Nephron progenitor cell (in vitro differentiated cells): ENCODE measurements at places on chromosomes 2 and 18.

GRCh38 chr2:30733876-30734520 is 73.2 kb downstream of the CAPN13 start:
- no peak for DNase-seq

- DNase-seq = no peak
Measured at GRCh38 chr2:8414946-8415879, 266.6 kb upstream of the ID2 start.

- no peak for DNase-seq
Measured at GRCh38 chr18:13378150-13378549, 159.6 kb downstream of the LDLRAD4 start.

- no peak for DNase-seq
Measured at GRCh38 chr18:75010278-75010677, 198.7 kb downstream of the PTGR3 start.

GRCh38 chr2:238409341-238410199 is 17.2 kb upstream of the ASB1 start:
- no peak for DNase-seq

GRCh38 chr2:20668871-20669475 is 2.0 kb downstream of the GDF7 start:
- DNase-seq = no peak

- DNase-seq = no peak
Measured at GRCh38 chr18:8501044-8501443, 108.2 kb upstream of the RAB12 start.

GRCh38 chr18:67961701-67962440 is 445.4 kb upstream of the DSEL start:
- DNase-seq = no peak

DNA sequence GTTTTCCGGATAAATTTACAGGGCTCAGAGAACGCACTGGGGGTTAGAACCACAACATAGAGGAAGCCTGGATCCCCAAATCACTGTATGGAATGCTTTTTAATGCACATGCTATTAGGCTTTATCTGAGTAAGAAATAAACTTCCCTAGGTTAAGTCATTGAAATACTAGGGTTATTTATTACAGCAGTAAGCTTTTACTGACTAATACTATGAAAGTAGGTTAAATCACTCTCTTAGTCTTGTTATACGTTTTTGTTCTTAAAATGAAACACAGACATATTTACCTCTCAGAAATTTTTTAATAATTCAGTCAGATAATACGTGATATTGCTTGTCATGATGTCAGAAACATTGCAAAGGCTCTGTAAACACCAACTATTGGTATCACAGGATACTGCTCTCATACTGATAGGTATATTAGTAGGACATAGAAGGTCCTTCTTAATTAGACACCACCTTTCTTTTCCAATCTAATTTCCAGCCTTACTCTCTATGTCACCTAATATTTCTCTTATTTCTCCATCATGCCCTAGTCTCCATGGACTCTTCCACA is 162.7 kb upstream of the NYAP2 start:
- no peak for DNase-seq

- DNase-seq = no peak
Measured at GRCh38 chr2:191190861-191191552, 40.2 kb upstream of the STAT4 start.

DNA sequence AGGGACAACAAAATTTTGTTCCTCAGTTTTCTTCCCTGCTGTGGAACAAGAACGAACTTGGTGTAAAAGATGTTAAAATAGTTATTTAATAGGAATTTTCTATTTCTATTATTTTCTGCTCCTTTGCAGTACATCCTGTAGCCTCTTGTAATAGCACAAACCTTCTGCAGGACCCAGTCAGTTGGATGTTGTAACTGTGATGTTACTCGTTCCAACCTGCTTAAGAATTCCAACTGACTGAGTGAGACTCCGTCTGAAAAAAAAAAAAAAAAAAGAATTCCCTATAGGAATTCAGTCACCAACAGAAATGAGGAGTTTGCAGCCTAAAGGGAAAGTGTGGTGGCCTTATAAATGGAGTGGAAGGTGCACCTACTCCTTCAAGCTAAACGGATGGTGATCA is 46.4 kb upstream of the CDH20 start:
- no peak for DNase-seq

DNA sequence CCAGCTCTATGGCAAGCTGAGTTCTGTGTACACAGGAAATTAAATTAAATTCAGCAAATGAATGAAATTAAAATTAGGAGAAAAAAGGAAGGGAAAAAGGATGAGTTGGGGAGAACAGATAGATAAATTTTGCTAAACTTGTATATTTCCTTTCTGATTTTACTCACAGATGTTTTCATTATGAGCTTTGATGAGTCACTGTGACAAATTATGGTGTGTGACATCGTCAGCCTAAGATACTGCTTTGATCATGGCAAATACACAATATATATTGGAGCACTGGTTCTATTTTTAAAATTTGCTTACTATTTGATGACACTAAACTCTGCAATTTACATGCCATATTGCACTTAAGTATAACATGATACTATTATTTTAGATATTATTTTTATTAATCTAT is 464.6 kb upstream of the SPHKAP start:
- no peak for DNase-seq

- no peak for DNase-seq
Measured at GRCh38 chr2:165911231-165911630, 42.3 kb downstream of the TTC21B start.

- DNase-seq = no peak
Measured at GRCh38 chr2:230874456-230874855, 9.7 kb downstream of the ITM2C start.

- no peak for DNase-seq
Measured at GRCh38 chr2:128726236-128726635, 407.6 kb upstream of the HS6ST1 start.

- DNase-seq = no peak
Measured at GRCh38 chr2:64025741-64026140, 6.5 kb upstream of the VPS54 start.

- no peak for DNase-seq
Measured at GRCh38 chr2:10412380-10412779, 35.7 kb downstream of the ODC1 start.

DNA sequence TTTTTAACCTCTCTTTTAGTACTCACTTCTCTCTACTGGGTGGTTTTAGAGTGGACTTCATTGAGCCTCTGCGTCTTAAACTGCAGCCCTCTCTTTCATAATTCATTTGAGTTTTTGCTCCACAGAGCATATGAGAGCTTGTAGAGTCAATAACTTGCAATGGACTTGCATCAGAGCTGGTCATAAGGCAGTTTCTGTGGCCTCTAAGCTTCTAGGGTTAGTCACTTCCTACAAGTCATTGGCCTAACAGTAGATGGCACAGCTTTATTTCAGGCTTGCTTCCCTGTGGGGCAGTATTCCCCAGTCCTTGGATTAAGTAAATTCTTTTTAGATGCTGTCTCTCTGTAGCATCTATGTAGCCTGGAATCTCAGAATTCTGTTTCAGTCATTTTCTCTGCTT is 1435.7 kb downstream of the LRP1B start:
- no peak for DNase-seq

- DNase-seq = no peak
Measured at GRCh38 chr18:12904012-12904516, 20.0 kb upstream of the PTPN2 start.

DNA sequence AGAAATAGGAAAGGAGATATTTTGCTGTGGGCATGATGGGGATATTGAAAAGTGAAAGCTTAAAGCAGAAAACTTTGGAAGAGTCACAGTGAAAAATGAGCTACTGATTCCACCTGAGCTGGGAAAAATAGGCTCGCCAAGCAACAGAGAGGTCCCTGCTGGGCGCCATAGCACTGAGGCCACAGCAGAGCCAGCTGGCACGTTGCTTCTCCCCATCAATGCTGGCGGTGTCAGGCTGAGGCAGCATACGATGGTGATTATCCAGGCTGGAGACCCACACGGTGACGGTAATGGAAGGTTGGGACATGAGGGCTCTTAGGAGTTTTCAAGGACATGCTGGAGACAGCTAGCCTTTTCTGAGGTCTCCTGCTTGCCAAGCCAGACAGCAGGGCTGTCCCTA is 25.8 kb upstream of the DTNB start:
- DNase-seq = no peak

DNA sequence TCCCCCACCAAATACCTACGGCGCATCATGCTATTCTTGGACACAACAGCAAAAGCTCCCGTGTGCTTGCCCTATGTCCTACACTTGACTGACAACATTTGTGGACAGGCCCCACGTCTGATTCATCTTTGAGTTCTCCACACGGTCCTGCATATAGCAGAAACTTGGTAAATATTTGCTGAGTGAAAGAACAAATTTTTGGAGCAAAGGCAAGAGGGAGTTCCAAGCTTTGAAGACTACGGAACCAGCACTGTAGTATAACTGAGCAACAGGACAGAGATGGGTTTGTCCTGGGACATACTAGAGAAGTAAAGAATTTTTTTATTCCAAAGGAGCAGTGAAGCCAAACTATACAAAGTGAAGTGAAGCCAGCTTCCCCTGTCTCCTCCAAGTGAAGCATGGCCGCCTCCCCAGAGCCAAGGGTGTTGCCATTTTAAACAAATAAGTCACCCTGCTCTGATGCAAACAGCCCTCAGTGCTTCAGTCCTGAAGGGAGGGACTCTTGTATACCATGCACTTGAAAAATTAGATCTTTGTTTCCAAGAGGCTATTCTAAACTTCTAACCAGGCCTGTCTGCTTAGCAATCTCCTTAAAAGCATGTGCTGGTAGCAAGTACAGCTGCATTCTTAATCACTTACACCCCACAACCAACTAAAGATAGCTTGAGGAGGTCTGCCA is 35.9 kb downstream of the SPRED2 start:
- DNase-seq = no peak

DNA sequence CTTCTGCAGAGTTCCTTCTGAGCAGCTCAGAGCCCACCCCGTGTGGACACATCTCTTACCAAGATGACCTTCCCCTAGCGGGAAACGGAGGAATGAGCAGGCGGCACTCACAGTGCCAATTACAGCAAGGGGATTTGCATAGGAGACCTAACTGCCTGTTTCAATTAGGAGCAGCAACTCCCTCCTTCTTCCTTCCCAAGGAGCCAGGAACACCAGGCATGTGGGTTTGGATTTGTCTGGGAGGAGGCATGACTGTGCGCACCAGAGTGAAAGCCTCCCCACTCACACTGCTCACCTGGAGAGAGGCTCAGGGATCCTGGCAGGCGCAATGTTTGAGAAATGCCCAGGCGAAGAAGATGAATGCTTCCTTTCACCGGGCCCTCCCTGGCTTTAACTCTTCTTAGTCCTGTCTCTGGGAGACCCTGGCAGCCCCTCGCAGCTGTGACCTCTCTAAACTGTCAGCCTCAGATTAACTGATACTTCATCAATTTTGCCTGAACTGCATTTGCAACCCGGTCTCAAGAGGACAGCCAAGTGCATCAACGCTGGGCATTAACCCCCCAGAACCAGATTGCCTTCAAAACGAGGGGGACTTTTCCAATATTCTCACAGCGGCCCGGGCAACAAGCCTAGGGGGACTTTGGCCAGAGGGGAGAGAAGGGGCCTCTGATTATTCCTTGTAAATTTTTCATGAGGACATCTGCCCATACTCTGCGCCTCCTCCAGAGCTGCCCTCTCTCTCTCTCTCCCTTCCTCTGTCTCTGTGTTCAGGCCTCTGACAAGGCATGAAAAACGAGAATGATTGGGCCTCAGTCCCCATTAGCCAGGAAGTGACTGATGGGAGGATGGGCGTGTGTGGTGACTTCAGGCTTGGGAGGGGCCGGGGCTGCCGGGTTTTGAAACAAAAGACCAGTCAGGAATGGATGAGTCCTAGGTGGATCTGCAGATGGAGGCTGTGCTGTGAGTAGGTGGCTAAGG is 93.8 kb downstream of the CMPK2 start:
- DNase-seq = peak; percentile 42

GRCh38 chr2:205177546-205177945 is 504.8 kb upstream of the NRP2 start:
- DNase-seq = no peak

GRCh38 chr2:25078170-25079049 is 36.5 kb downstream of the EFR3B start:
- DNase-seq = no peak
